ENCODE measurements at places on chromosomes 7 and 10. TPM values are rescaled to one million over a fixed set of nuclear protein-coding genes. Genes with fewer than 3 reads are reported as not detected.
A peak's percentile ranks its signal among the peaks of the same experiment; 100 is the strongest.

DNA sequence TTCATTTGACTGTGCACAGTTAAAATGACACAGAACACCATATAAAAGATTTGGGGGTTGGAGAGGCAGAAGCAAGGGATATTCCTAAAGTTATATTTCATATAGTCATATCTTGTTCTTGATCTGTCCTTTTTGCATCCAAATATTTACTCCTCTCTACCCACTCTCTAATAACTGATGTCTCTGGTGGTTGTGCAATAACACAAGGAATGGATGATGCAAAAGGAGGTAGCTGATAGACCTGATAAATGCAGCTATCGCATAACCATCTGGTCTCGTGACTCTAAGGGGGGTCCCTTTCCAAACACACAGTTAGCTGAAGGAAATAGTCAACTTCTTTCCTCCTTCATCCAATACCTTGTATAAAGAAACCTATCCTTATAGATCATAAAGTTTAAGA lies 123.1 kb downstream of the POLR1F start:
- DNase-seq, result no peak

DNA sequence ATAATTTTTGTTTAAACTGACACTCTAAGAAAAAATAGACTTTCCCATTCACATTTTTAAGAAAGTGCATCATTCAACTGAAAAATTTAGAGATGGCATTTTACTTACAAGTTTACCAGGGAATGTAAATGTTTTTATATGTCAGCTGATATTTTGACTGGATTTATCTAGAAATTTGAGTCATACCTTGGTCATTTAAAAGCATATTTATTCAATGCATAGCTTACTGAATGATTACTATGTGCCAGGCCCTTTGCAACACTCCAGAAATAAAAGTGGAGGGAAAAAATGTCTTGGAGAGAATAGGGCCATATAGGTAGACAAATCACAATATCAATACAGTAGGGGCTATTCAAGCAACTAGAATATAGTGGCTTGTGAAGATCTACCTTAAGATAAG lies 98.4 kb upstream of the FAM3C start:
- DNase-seq, result no peak

- DNase-seq, result no peak
Observed at GRCh38 chr7:1915326-1915725, 245.2 kb downstream of the ELFN1 start.

DNA sequence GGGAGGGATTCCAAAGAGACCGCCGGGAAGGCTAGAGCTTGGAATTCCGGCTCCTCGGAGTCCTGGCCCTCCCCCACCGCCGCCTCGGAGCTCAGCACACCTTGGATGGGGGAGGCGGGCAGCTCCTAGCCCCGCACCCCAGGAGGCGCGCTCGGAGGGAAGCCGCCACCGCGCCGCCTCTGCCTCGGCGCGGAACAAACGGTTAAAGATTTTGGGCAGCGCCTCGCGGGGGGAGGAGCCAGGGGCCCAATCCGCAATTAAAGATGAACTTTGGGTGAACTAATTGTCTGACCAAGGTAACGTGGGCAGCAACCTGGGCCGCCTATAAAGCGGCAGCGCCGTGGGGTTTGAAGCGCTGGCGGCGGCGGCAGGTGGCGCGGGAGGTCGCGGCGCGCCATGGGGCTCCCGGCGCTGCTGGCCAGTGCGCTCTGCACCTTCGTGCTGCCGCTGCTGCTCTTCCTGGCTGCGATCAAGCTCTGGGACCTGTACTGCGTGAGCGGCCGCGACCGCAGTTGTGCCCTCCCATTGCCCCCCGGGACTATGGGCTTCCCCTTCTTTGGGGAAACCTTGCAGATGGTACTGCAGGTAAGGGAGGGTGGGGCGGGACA lies at the start of gene CYP26A1:
TSS of gene CYP26A1 (plus strand) at position 355 of the 608 bp plus-strand sequence. CDS start at position 397, 42 bp downstream.
- DNase-seq, result no peak

DNA sequence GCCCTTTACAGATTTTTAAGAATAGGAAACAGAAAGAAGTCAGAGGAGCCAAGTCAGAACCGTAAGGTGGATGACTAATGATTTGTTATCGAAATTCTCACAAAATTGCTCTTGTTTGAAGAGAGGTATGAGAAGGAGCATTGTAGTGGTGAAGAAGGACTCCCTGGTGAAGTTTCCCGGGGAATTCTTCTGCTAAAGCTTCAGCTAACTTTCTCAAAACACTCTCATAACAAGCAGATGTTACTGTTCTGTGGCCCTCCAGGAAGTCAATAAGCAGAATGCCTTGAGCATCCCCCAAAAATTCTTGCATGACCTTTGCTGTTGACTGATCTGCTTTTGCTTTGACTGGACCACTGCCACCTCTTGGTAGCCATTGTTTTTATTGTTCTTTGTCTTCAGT lies 152.9 kb downstream of the HGF start:
- DNase-seq, result peak; percentile 62

DNA sequence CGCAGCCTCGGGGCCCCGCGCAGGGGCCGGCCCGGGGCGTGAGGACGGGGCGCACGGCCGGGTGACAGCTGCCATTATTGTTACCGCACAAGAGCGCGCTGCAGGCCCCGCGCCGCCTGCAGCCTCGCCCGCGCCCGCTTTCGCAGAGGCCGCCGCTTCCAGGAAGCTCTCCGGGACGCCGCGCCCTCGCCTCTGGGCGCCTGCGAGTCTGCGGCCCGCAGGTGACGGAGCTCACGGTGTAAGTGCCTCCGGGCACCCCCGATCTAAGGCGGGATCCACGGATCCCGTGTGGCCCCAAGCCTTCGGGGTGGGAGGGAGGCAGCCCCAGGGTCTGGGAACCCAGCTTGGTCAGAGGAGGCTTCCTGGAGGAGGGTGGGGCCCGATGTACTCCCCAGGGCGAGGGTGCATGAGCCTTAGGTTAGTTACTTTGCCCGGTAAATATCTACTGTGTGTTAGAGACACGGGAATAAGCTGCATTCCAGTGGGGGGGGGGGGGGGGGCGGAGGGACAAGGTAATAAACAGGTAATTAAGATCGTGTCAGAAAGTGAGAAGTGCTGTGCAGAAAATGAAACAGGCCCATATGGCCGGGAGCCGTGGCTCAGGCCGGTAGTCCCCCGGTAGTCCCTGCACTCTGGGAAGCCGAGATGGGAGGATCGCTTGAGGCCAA lies 638 bp downstream of the IQCE start:
- DNase-seq, result no peak

DNA sequence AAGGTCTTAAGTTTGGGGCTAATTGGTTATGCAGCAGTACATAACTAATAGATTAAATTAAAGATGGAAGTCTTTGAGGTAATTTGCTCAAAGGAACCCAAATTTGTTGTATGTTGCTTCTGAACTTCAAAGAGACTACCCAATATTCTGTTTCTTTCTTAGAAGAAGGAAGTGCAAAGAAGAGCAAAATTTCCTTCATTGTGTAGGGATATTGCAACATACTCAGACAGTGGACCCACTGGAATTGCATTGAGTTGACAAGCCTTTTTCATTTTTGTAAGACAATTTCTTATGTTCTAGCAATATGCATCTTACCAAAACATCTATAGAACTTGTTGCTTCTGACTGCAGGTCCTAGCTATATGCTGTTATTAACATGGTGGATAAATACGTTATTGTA lies 527.8 kb downstream of the SH2D4B start:
- no peak for DNase-seq

DNA sequence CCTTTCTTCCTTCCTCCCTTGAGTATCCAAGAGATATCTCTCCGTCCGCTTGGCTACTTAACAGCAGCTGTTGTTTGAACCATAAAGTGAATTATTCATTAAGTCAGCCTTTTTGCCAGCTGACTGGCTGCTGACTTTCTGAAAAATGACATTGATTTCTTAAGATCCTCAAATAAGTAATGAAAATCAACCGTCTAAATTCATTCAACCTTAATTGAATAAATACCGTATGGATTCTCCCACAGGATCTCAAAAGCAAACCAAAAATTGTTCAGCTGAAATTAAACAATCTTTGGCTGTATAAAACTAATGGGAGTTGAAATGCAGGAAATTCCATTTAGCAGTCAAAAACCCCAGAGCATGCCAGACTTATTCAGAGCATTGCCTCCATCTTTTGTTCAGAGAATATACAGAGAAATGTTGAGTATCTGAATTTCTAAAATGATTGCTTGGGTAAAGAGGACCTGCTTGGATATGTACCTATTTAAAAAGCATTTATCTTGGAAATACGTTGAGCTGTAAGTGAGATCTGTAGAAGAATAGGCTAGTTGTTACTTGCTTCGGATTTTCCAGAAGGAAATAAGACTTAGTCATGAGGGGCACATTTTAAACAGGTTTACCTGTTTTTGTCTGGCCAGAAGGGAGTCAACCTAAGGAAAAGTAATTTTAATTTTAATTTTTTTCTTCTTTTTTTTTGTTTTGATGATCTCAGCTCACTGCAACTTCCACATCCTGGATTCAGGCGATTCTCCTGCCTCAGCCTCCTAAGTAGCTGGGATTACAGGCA lies 136.2 kb downstream of the PLXDC2 start:
- DNase-seq, result no peak

GRCh38 chr10:17771017-17771416 lies 19.0 kb downstream of the TMEM236 start:
- DNase-seq, result no peak

Gene LGI1
- not detected for total RNA-seq

Gene FAM237B
- total RNA-seq, result not detected

All from RPMI7951 (cell line).